HuH-7 (cell line): ENCODE measurements at places on chromosomes 13 and 19.

GRCh38 chr13:102643656-102644055 lies 46.9 kb downstream of the TPP2 start:
- no peak for DNase-seq

DNA sequence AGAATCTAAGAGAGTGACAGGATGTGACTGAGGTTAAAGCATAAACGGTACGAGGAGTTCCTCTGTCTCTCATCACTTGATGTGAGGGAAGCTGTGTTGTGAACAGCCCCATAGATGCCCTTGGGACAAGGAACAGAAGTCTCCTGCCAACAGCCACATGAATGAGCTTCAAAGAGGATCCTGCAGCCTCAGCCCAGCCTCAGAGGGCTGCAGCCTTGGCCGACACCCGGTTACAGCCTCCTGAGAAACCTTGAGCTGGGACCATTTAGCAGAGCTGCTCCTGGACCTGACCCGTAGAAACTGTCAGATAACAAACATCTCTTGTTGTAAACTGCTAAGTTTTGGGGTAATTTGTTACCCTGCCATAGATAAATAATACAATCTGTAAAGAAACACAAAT lies 54.2 kb downstream of the CCNE1 start:
- DNase-seq = no peak

GRCh38 chr19:54906819-54907218 lies 871 bp downstream of the NCR1 start:
- DNase-seq = no peak

- peak; percentile 3 for DNase-seq
Observed at GRCh38 chr13:90070837-90071525, 1276.5 kb upstream of the MIR17HG start.

GRCh38 chr19:41944336-41944735 lies 14.8 kb downstream of the RABAC1 start:
- no peak for DNase-seq

DNA sequence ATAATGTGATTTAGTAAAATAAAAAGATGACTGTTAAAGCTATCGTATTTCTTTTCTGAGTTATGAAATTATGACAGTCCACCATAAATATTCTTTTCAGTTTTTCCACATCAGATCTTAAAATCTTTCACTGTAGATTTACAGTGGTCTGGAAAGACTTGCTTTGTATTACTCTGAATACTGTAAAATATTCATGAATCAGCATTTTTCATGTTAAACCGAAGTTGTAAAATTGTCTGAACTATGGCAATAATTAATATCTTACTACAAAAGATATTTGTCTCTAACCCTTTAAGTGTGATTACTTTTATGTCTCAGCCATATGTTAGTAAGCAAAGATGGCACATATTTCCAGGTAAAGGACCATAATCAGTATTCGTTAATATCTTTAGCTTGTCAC lies 1397.2 kb upstream of the PCDH9 start:
- DNase-seq = no peak

GRCh38 chr13:29593605-29594297 lies 1.7 kb downstream of the SLC7A1 start:
- DNase-seq = no peak

- DNase-seq = no peak
Observed at GRCh38 chr13:33138441-33138840, 122.2 kb downstream of the KL start.

DNA sequence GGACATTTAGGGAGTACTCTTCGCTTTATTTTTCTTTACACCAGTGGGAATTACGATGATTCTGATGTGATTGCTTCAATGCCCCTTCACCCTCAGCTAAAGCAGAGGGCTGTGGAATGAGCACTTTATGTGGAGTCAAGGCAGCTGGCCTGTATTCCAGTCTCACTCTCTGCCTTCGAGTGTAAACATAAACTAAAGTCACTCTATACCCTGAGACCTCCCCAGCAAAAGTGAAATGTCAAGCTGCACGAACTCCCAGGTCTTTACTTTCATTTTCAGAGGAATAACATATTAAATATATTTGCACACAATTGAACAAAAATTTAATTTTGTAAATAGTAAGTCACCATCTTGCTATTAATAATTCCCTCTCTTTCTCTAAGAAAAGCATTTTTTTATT lies 557.1 kb downstream of the DACH1 start:
- DNase-seq = no peak

GRCh38 chr13:110714797-110715394 lies 1.4 kb downstream of the ING1 start:
- no peak for DNase-seq

DNA sequence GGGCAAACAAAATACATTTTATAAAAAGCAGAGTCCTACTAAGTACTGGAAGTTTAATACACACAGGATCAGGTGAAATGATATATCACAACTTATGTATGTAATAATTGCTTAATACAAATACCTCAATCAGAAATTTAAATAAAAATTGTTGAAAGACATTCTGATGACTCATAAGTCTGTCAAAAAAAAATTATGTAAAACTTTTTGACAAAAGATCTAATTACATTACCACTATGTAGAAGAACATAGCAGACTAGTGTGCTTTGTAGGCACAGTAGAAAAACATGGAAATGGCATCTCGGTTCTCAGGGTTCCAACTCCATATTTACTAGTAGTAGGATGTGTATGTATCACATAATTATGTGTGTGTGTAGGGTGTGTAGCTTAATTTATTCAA lies 156.2 kb downstream of the DNAJC3 start:
- no peak for DNase-seq

DNA sequence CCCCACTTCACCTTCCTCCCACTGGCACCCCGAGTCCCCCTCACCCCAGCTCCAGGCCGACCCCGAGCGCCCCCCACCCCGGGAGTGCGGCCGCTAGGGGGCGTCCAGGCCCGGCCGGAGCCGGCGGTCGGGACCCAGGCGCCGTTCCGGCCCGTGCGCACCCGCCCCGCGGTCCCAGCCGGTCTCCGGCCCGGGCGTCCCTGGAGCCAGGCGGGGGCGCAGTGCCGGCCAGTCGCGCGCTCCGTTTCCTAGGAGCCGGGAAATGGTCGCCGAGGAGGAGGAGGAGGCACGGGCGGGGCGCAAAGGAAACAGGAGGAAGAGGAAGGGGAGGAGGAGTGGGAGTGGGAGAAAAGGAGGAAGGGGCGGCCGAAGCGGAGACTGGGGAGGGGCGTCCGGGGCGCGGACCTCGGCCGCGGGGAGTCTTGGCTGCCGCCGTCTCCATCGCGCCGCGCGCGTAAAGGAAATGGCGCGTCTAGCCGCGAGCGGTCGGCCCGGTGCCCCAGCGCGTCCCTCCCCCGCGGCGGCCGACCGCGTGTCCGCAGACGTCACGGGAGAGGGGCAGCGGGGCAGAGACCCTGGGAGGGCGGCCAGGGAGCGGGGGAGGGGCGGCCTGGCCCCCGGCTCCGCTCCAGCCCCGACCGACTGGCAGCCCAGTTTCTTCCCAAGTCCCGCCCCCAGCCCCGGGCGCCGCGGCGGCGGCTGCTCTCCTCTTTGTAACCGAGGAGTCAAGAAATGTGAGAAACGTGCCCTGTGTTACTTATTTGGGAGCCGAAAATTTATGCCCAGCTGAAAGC lies 1.1 kb upstream of the KCTD15 start:
- DNase-seq = peak; percentile 94

GRCh38 chr13:93345770-93346169 lies 119.2 kb downstream of the GPC6 start:
- DNase-seq = no peak

DNA sequence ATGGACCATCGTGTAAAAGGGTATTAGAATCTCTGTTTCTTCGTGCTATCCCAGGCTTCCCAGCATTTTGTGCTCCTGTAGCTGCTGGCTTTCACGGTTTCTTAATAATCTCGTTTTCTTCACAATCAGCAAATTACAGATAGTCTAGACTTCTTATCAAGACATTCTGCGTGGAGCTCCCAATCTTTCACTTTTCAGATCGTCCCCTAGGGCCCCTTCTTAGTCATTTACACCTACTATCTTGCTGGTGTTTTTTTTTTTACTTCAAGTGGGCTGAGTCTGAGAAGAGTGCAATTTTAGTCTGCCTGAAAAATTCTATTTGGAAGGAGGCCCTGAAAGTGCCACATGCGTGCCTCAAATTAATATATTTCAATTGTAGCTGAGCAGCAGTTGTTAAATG lies 275.1 kb downstream of the SHISA2 start:
- no peak for DNase-seq

DNA sequence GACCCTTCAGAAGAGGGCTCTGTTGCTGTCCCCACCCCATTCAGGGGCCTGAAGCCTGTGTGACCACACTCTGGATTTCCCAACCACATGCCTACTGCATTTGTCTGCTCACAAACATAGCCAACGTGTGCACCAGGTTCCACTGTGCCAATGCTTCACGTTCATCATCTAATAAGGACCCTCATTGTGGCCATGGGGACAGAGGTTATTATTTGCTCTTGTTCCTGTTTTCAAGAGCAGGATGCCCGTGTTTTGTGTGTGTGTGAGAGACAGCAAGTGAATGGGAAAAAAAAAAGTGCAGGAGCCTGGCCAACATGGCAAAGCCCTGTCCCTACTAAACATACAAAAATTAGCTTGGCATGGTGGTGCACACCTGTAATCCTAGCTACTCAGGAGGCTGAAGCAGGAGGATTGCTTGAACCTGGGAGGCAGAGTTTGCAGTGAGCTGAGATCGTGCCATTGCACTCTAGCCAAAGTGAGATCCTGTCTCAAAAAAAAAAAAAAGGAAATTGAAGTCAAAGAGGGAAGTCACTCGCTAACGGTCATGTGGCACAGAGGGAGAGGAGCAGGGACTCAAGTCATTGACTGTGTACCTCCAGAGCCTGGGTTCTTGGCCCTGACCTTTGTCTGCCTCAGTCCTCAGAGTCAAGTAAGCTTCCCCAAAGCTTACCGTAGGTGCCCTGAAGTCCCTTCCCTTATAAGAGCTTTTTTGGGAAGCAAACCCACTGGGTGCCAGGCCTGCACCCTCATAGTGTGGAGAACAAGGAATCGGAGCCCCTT lies 6.9 kb downstream of the B3GNT8 start:
- DNase-seq = no peak

DNA sequence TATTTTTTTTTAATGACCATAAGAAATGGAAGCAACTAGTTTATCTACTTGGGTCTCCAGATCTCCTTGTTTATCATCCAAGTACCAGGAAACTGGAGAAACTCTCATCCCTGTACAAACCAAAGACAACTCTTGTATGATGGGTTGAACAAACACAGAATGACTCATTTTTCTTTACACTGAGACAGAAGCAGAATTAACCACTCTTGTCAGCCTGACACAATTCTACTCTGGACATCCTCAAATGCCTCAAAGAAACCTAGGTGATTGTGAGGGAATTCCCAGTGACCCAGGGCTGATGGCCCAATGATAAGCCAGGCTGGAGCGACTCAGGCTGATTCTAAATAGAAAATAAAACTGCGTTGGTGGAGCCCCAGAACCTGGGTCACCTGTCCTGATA lies 151.5 kb downstream of the ZNF737 start:
- DNase-seq = no peak

DNA sequence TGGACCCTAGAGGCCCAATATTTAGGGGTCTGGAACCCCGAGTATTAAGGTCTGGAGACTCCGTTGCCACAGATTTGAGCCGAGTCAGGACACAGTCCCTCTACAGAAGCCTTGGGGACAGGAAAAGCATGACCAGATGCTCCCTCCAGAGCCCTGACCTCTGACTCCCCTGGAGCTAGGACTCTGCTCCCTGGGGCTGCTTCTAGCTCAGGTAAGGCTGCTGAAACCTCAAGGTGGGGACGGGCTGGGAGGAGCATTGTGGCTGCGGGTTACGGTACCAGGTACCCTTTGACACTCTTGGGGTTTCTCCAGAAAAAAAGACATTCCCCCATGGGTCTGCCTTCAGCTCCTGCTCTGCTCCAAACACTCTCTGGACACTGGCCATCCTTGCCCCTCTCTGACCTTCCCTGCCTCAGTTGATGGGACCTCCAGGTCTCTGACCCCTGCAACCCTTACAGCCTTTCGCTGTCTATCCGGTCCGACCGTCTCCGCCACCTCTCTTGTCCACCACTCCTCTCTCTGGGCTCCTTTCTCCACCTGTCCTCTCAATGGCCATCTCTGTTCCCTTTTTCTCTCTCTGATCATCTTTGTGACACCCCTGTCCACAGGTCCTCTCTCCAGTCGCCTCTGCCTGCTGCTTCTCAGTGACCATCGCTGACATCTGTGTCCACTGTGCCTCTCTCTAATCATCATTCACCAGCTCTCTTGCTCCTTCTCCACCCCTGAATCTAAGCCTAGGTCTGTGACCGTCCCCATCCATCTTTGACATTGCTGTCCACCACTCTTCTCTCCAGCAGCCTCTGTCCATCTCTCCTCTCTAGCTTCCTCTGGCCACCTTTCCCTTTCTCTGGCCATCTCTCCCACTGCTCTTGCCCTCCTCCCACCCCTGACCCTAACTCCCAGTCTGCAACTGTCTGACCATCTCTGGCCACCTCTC lies 1.4 kb downstream of the LRFN3 start:
- no peak for DNase-seq

DNA sequence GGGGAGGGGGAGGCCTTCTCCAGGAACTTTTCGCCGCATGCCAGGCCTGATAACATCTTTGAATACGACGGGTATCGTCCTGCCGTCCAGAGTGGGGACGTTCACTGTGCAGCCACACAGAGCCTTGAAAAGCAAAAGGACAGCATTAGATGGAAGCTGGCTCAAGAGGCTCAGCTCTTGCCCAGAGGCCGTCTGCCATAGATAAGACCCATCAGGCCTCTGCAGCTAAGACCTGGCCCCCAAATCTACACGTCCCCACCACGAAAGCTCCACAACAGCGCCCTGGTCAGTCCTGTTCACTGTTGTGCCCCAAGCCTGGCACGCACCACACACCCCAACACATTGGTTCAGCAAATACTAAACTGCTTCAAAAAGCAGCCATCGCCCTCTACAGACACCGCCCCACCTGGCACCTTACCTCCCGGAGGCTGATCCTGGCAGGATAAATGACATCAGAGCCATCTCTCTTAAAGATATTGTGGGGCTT lies 2.1 kb downstream of the DNAJB1 start:
- no peak for DNase-seq

GRCh38 chr19:46376241-46377153 lies 29.6 kb downstream of the PPP5C start:
- no peak for DNase-seq

DNA sequence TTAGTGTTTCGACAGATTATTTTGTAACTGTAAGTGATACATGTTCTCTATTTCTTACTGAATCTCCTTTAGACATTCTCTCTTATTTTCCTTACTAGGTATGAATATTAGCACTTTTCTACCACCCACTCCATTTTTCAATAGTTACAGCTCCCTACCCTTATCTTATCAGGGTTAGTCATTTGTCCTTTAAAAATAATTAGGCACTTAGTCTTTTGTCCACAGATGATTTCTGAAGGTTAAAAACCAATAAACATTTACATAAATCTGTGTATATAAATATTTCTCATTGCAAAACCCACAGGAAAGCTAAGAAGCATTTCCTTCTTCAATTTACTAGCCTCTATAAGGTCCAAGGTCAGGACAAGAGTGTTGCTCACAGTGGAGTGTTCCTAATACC lies 624.1 kb upstream of the MIR17HG start:
- DNase-seq = no peak

DNA sequence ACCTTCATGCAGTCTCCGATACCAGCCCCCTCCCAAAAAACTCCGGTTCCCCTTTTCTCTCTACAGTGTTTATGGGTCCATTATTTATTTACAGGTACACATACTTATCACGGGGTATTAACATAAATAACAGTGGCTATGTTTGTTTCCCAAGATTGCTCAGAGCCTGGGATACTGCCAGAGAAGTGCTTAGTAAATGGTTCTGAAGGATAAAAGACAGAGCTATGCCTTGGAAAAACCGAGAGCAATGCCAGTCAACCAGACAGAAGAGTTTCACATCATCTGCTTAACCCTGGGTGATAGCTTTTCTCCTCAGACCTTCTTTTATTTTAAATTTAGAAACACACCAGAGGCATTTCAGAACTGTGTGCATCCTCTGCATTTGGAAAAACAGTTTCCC lies 61.3 kb downstream of the NUFIP1 start:
- DNase-seq = no peak

- DNase-seq = no peak
Observed at GRCh38 chr19:43309466-43309865, 40.1 kb upstream of the PSG9 start.
